Stimulated activated CD4-positive, alpha-beta T cell treated with anti-CD3 and anti-CD28 coated beads, TNF-alpha, amount 100 ng/mL, for 24 hours (primary cell): ENCODE measurements at places on chromosomes 16 and 17.

- no peak for DNase-seq
Observed at GRCh38 chr16:80029761-80030481, 429.4 kb upstream of the MAF start.

GRCh38 chr17:50213026-50214022 is 11.9 kb upstream of the COL1A1 start:
- no peak for DNase-seq

DNA sequence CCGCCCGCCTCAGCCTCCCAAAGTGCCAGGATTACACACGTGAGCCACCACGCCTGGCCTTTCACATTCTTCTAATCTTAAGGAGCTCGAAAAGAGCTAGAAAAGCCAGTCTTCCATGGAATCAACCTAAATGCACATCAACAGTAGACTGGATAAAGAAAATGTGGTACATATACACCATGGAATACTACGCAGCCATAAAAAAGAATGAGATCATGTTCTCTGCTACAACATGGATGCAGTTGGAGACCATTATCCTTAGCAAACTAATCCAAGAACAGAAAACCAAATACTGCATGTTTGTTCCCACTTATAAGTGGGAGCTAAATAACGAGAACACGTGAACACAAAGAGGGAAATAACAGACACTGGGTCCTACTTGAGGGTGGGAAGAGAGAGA is 3.1 kb downstream of the CTC1 start:
- DNase-seq = no peak

DNA sequence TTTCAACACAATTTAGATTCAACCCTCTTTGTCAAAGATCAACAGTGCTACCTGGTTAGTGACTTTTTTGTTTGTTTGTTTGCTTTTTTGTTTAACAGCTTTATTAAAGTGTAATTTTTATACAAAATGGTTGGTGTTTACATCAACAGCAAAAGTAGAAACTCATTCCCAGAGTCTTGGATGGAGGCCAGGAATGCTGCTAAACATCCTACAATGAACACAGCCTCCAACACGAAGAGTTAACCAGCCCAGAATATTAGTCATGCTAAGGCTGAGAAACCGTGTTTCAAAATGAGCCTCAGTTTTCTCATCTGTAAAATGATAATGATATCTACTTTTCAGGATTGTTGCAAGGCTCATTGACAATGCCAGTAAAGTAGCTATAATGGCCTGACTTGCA is 211.0 kb upstream of the MAF start:
- DNase-seq = no peak

- peak; percentile 25 for DNase-seq
Observed at GRCh38 chr17:80743181-80743771, 198.6 kb downstream of the RPTOR start.

GRCh38 chr17:37507111-37507510 is 17.4 kb downstream of the DUSP14 start:
- no peak for DNase-seq

- no peak for DNase-seq
Observed at GRCh38 chr17:80101946-80102663, 724 bp downstream of the GAA start.

DNA sequence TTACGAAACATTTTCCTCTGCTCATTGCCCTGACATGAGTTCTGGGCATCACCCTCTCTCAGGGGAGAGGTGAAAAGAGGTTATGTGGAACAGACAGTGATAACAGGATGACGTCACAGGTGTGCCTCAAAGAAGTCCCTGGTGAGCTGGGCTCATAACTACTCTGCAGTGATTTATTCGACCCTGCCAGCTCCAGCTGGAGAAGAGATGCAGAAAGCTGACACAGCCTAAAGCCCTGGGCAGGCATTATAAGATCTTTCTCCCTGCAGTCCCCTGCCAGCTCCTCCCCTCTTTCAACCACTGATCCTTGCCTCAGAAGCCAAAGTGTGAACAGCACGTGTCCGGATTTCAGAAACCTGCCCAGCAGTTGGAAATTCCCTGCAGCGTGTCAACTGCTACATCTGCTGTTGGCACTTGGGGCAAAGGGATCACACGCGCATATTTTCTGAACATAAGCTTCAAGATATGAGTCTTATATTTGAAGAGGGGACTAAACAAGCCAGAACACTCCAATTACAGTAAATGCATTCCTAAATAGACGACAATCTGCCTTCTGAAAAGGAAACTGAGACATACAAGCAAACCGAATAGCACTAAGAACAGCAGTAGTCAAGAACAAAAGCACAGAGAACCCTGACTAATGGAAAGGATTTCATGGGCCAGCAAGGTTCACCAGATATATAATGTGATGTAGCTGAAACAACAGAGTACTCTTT is 80.5 kb downstream of the SMG6 start:
- peak; percentile 39 for DNase-seq

- DNase-seq = no peak
Observed at GRCh38 chr16:50533317-50533716, 14.9 kb upstream of the NKD1 start.

GRCh38 chr17:34424814-34425491 is 61.9 kb upstream of the CCL1 start:
- DNase-seq = no peak

DNA sequence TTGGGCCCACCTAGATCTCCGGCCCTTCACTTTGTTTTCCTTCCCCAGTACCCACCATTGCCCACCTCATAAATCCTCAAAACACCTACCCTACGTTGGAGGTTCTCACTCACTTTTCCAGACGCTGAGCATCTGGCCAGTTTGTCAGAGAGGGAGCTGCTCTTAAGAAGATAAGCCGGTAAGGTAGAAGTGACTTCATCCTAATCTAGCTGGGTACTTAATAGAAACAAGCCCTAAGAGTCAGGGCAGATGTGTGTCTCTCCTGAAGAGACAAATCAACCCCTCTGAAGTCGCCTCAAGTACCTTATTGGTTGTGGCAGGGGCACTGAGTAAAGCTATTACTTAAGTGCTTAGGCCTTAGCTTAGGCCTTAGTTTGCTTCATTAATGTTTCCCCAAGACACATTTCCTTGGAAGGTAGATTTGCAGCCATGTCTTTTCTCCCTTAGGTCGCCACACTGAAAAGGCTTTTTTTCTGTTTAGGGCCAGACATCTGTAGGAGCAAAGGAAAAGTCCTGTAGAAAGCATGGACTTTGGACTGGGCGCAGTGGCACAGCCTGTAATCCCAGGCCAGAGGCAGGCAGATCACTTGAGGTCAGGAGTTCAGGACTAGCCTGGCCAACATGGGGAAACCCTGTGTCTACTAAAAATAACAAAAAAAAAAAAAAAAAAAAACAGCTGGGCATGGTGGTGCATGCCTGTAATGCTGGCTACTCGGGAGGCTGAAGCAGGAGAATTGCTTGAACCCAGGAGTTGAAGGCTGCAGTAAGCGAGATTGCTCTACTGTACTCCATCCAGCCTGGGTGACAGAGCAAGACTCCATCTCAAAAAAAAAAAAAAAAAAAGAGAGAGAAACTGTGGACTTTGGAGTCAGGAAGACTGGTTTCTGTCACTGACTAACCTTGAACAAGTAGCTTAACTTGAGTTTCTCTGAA is 1.0 kb downstream of the TACO1 start:
- no peak for DNase-seq

DNA sequence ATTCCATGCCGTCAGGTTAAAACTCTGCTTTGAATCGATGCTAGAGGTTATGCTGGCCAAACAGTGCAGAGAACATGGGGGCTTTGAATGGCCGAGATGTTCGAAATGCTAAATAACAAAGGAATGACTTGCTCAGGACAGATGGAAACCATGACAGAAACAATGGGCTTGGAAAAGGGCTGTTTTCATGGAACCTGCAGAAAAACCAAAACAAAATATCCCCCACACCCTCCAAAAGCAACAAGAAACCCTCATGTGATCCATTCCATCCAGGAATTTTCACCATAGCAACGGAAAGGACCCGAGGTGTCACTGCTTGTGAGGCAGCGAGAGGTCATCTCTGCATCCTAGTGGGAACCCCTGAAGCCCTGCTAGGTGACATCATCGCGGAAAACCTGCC is 25.5 kb downstream of the GPRC5B start:
- no peak for DNase-seq

DNA sequence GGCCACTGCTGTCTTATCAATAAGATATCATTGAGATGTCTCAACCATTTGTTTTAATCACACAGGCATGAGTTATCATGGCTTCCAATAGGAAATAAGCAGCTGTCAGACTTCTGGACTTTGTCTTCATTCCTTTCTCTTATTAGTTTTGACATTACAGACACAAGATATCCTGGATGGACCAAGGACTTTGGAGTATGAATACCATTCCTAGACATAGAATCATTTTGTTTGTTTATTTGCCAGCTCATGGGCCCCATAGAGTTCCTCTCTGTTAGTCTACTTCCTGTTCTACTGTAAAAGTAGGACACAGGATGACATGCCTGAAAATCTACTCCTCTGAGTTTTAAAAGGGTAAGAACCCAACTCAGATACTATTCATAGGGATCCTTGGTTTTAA is 77.7 kb upstream of the KCNJ16 start:
- no peak for DNase-seq

- no peak for DNase-seq
Observed at GRCh38 chr16:16014329-16015224, 65.2 kb downstream of the ABCC1 start.

- DNase-seq = no peak
Observed at GRCh38 chr17:29390851-29391631, 878 bp downstream of the TAOK1 start.

DNA sequence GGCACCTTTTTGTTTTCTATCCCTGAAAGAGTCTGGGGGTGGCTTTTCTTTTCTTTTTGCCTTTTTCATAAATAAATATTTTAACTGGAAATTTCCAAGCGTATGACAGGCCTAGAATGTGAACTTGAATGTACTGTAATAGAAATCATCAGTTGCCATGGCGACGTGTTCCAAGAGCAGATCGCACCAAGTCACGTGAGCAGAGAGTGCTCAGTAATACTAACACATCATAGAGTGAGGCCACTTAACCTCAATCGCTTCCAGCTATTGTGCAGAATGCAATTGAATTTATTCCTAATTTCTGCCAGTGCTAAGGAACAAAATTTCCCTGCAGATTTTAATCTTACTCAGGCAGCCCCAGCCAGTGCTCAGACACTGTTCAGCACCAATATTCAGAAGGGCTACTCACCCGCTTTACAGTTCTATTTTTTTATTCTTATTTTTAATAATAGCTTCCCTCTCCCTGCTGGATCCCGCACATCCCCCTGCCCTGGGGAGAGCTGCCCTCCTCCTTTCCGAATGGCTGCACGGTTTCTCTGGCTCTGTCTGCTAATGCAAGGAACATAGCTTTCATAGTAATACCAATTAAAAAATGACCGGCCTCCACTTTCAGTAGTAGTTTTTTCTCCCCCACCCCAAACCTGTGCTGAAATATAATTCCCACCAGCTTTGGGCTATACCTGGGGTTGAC is 26.2 kb upstream of the PMFBP1 start:
- no peak for DNase-seq

GRCh38 chr16:49726155-49726554 is 129.8 kb downstream of the ZNF423 start:
- DNase-seq = no peak

DNA sequence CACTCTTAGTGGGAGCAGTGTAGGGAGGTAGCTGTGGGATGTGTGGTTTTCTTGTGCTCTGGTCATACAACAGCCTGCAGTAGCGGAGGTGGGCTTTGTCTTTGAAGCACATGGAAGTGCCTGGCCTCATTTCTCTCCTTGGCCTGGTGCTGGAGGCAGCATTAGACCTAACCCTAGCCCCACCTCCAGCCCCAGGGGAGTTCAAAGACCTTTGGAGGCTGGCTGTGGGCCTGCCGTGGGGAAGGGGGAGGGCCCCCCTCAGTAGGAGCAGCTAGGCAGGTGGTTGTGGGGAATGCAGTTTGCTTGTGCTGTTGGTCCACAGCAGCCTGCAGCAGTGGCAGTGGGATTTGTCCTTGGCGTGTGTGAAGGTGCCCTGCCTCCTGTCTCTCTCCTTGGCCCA is 91.7 kb downstream of the BCAS3 start:
- no peak for DNase-seq

GRCh38 chr16:27317320-27317719 is 3.5 kb downstream of the IL4R start:
- DNase-seq = no peak

GRCh38 chr16:50644729-50645128 is 36.4 kb downstream of the SNX20 start:
- DNase-seq = no peak

DNA sequence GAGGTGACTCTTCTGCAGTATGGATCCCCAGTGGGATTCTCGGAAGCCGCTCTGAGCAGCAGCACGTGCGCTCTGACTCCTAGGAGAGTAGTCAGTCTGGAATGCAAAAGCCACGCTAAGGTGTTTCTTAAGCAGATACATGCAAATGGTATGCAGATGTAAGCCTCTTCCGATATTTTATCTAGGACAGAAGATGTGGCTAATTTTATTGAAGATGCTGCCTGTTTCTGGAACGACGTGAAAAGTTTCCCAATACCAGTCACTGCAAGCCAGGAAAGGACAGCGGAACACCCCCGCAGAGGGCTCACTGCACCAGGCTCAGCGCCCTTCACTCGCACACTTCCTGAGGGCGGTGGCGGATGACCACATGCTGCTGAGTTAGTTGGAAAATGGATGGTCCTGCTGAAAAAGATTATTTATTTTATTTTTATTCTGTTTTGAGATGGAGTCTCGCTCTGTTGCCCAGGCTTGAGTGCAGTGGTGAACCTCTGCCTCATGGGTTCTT is 10.1 kb downstream of the FADS6 start:
- DNase-seq = no peak

GRCh38 chr16:12661656-12662172 is 142.0 kb downstream of the CPPED1 start:
- no peak for DNase-seq

DNA sequence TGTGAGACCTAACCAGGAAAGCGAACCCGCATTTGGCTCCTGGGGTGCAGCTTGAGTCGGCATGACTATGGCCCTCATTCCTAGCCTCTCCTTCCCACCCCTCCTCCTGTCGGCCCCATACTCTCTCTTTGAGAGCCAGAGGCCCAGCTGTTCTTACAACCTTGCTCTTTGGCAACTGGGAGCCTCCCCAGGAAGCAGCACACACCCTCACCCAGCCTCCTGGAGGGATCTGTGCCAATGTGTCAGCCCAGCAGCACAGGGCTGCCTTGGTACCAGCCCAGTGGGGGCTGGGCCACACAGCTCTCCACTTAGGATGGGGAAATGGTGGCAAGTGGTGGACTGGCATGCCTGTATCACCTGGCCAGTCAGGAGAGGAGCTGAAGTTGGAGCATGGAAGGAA is 70.3 kb upstream of the LGALS9 start:
- DNase-seq = no peak

DNA sequence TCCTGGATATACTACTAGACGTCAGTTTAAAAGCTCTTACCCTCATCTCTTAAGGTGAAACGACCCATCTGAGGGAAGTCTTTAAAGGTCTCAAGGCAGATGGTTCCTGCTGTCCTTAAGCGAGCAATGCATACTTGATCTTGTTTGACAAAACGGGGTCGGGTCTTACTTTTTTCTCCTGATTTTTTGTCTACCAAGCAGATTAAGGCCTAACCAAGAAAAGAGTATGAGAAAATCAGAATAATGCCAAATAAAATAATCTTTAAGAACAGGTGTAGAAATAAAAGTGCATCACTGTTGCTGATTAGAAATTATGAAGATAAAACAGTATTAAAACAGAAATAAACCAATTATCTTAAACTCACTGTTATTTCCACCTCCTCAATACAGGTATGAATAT is 24.4 kb upstream of the RSL1D1 start:
- no peak for DNase-seq

- no peak for DNase-seq
Observed at GRCh38 chr17:9401434-9401833, 174.2 kb downstream of the STX8 start.
